ENCODE measurements at places on chromosomes 12 and 14.

- DNase-seq = no peak
These were observed 396.0 kb upstream of the PRICKLE1 start for GRCh38 chr12:42985506-42985905.

GRCh38 chr12:94721173-94721572 is 70.8 kb upstream of the TMCC3 start:
- no peak for DNase-seq

- DNase-seq = no peak
These were observed 69.1 kb downstream of the TMEM260 start for GRCh38 chr14:56648508-56649301.

- no peak for DNase-seq
These were observed 168.2 kb downstream of the SUDS3 start for GRCh38 chr12:118544569-118544968.

GRCh38 chr14:60195179-60195810 is 30.1 kb upstream of the DHRS7 start:
- DNase-seq = no peak

DNA sequence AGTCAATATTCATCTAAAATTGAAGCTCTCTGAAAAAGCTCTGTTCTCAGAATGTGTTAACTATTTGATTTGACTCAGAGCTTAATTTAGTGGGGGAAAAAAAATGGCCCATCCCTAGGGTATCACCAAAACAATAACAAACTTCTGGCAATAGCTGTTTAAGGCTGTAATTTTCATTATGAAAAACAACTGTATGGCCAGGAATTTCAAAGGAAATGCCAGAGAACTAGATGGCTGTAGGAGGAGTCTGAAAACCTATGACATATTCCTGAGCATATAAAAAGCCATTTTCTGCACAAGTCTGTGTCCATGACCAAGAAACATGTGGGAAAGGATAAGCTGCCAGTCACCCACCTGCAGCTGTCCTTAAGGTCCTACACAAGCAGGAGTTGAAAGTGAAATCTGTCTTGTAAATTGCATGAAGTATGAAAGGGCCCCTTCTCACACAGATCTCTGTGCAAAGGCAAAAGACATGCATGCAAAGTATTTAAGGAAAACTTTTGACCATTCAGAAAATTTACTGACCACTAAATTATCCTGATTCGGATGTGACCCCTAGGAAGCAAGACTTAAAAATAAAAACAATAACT is 299.1 kb downstream of the BTG1 start:
- DNase-seq = no peak

GRCh38 chr12:131113568-131114270 is 160.0 kb downstream of the ADGRD1 start:
- DNase-seq = no peak

GRCh38 chr14:76389841-76390240 is 13.9 kb downstream of the ESRRB start:
- no peak for DNase-seq

DNA sequence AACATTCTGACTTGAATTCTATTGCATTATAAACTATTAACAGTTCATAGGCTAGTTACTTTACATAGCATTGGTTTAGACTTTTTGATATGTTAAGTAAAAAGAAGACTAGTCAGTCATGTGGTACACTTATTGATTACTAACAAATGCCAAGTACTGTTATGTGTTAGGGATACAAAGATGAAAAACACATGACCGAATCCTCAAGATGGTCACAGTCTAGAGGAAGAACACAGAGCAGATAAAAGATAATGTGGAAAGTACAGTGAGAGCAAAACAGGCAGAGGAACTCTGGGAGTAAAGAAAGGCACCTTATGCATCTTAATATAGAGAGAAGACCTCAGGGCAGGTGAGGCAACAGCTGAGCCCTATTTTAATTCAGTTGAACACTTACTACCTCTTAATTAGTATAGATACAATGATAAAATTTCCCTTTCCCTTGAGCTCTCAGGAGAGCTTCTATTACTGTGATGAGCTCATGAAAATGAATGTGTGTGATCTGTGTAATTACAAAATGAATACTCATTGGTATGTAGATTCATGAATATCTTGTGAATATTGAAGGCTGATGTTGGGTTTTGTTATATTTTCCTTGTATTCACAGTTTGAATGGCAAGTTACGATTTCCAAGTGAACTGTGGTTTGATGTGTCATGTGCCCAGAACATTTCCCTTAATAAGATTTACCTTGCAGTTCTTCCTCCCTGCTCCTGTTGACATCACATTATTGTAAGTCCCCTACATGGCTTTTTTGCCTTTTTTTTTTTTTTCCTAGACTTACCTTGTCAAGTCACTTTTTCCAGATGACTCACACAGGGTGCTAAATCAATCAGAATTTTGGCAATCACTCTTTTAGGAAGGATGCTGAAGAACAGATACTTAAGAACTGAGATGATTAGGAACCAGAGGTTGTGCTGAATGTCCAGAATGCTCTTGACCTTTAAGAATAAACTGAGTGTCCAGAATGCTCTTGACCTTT is 29.5 kb upstream of the MSRB3 start:
- no peak for DNase-seq
